ENCODE measurements at places on chromosomes 2 and 18.

DNA sequence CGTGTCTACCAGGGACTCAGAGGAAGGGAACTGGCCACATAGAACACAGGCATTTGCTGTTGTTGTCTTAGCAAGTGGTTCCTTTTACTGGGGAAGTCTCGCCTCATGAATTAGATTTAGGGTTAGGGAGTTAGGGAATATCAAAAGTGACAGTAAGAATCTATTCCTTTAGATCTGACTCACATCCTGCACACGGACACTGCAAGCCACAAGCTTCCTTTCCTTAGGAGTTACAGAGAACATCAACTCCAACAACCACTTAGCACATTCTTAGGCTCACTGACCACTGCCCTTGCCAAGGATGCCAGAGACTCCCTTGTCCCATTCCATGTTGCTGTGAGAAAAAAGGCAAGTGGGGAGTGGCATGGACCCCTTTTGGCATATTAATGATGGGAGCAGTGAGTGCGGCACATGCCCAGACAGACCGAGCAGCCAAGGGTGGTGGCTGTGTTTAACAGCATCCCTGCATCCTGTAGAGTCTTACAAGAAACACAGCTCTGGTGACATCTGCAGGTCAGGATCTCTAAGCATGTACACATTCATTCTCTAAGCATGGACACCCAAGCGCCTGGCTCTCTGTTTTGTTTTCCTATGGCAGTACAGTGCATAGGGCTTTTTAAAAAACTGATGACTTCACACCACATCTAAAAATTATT, 745.6 kb upstream of the RAB6C start:
- no peak for DNase-seq

- no peak for DNase-seq
These were observed 67.3 kb downstream of the SNORC start for GRCh38 chr2:232937278-232937906.

DNA sequence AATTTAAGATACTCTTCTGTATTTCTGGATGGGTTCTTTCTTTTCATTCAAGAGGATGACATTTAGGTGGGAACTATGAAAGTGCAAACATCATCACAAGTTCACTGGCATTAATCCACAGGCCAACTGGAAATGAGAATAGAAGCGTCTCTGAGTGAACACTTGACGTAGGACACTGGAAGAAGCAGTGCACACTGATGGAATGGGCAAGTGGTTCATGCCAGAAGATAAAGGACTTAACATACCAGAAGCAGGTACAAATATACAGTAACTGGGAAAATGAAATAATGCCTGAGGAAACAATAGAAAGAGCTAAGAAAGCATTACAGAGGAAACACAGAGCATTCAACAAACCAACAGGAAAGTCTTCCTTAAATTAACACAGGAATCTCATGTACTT, 120.9 kb upstream of the CCDC195 start:
- DNase-seq = no peak

DNA sequence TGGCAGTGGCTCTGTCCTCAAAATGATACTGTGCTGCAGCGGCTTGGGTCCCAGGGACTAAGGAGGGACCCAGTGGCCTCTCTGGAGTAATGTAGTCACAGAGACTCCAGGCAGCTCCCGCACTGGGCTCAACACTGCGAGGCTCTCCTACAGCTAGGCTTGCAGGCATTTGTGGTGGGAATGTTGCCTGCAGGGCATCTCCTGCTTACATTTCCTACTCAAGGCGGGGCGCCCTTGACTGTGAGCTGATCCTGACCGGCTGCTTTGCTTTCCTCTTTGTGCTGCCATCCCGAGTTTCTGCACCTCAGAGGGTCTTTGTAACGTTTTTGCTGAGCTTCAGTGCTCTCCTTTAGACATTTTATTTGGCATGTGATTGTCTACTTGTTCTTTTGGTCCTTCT, 177.4 kb upstream of the FN1 start:
- DNase-seq = no peak

- DNase-seq = no peak
These were observed 27.9 kb downstream of the ITGAV start for GRCh38 chr2:186617771-186618170.

- no peak for DNase-seq
These were observed 42.5 kb downstream of the SCTR start for GRCh38 chr2:119481501-119482455.

- DNase-seq = no peak
These were observed 2.1 kb downstream of the PFN4 start for GRCh38 chr2:24121066-24121465.

DNA sequence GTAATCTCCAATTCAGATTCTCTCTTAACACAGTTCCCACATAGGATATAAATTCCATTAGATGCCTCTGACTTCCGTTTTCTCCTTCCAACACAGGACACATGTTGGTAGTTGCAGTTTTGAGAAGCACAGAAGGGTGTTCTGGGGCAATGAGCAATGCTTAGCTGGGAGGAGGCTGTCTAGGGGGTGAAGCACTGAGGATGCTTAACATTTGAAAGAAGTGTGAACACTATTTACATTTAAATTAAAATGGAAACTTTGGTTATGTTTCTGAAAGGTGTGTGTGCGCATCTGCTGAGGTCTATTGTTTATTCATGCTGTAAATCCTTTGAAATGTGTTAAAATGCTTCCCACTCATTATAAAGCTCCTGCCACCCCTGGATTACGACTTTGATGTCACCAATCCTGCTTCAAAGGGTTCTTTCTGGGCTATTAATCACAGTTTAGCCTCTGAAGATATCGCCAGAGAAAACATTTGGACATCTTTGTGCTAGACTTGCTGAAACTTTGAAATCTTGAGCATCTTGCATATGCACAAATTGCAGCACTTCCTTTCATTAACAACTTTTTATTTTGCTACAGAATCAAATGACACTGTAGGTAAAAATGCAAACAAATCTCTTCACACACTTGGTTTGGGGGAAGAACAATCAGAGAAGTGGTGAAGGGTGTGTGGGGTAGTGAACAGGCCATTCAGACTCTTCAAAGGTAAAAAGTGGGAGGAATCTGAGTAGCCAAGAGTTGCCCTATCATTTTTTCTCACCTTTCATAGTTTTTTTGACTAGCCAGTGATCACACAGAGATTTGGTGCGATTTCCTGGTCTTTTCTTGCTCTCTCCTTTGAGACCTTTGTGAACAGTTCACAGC, 258.4 kb downstream of the MYO3B start:
- no peak for DNase-seq

DNA sequence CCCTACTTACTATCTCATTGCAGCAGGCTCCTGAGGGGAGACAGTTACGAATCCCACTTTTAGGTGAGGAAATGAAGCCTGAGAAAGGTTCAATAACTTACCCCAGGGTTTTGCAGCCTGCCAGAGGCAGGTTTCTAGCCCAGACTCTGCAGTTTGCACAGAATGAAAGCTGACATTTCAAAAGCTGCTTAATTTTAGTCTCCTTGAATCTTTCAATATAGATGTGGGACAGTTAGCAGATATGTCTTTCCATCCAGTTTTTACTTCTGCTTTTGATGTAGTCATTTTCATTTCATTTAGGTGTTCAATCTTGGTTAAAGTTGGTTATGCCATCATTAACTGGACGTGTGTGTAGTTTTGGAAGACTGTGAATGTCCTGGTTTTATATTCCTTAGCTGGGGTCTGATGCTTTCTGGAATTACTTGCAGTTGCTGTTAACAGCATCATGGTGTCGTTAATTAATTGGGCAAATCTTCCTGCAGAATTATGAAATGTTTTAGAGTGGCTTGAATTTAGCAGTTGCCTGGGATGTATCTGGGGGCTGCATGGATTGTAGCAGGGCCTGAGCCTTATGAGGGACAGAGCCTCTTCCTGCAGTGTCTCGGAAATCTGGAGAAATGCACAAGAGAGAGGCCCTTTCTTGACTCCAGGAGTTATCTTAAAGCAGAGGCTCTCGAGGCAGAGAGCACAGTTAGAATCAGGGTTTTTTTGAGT, 100.8 kb downstream of the ZNF532 start:
- no peak for DNase-seq

GRCh38 chr2:86000131-86000937, 105.4 kb downstream of the POLR1A start:
- no peak for DNase-seq

- DNase-seq = no peak
These were observed 75.3 kb downstream of the LRRFIP1 start for GRCh38 chr2:237702441-237703391.

- no peak for DNase-seq
These were observed 17.1 kb downstream of the GATA6 start for GRCh38 chr18:22186484-22186971.

DNA sequence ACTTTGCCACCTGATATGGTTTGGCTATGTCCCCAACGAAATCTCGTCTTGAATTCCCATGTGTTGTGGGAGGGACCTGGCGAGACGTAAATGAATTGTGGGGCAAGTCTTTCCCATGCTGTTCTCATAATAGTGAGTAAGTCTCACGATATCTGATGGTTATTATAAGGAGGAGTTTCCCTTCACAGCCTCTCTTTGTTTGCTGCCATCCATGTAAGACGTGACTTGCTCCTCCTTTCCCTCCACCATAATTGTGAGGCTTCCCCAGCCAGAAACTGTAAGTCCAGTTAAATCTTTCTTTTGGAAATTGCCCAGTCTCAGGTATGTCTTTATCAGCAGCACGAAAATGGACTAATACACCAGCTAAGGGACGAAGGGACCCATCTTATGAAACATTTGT, 1303.3 kb downstream of the SUCLG1 start:
- no peak for DNase-seq

GRCh38 chr2:173568054-173568453, 213.4 kb downstream of the CDCA7 start:
- DNase-seq = no peak
